ENCODE measurements at places on chromosomes 3 and 15.

- DNase-seq = no peak
These were observed 253.5 kb upstream of the ZPLD1 start for GRCh38 chr3:102181175-102181920.

DNA sequence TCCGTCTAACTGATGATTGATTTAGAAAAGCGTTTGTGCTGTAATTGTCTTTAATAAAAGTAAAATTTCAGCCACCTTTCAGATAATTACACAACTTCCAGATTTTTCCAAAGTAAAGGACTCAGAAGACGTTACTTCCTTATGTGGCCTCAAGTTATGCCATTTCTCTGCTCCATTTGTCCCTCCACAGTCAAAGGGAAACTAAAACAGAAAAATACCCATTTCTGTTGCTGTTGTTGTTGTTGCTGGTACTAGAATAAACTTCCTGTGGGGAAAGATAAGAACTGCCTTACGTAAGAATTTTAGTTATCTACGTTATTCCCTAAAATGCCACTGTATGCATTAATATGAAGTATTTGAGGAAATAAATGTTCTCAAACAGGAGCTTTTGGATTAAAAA, 153.9 kb downstream of the P3H2 start:
- no peak for DNase-seq

DNA sequence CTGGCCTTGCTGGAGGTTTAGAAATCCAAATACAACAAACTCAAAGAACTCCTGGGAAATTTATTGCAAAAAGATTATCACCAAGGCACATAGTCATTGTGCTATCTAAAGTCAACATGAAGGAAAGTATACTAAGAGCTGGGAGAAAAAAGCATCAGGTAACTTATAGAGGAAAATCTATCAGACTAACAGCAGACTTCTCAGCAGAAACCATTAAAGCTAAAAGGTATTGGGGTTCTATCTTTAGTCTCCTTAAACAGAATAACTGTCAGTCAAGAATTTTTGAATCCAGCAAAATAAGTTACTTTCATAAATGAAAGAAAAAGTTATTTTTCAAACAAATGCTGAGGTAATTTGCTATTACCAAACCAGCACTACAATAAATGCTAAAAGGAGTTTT, 8.0 kb downstream of the OR5K3 start:
- DNase-seq = no peak

GRCh38 chr3:157979022-157979421, 127.2 kb downstream of the SHOX2 start:
- DNase-seq = no peak

GRCh38 chr3:172847292-172847691, 96.8 kb downstream of the ECT2 start:
- DNase-seq = no peak

DNA sequence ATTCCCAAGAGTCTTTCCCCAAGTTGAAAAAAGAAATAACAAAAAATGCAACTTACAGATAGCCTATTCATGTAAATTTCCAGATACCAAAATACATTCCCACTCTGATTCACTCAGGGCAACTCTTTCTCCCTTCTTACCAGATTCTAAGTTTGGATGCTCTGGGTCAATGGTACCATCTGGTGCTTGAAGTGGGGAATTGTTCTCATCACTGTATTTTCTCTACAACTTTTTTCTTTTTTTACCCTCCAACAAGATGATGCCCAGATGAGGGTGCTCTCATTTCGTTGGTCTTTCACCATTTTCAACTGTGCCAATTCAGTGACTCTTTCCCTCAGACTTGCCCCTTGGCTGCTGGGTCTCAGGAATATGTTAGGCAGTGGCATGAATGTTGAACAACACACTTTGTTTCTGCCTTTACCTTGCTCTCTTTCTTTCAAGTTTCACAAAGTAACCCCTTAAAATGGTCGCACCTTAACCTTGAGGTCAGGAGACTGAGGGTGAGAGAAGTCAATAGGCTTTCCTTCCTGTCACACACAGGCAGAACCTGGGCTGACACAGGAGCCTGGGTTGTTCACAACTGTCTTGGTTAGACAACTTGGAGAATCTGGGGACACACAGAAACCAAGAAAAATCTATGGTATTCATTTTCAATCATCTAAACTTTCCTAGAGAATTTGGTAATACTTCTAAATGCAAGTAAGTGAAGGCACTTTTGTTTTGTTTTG, 330.7 kb upstream of the SLCO3A1 start:
- DNase-seq = no peak
